NCI-H1092 (cell line): ENCODE measurements at places on chromosomes 6 and 20.

DNA sequence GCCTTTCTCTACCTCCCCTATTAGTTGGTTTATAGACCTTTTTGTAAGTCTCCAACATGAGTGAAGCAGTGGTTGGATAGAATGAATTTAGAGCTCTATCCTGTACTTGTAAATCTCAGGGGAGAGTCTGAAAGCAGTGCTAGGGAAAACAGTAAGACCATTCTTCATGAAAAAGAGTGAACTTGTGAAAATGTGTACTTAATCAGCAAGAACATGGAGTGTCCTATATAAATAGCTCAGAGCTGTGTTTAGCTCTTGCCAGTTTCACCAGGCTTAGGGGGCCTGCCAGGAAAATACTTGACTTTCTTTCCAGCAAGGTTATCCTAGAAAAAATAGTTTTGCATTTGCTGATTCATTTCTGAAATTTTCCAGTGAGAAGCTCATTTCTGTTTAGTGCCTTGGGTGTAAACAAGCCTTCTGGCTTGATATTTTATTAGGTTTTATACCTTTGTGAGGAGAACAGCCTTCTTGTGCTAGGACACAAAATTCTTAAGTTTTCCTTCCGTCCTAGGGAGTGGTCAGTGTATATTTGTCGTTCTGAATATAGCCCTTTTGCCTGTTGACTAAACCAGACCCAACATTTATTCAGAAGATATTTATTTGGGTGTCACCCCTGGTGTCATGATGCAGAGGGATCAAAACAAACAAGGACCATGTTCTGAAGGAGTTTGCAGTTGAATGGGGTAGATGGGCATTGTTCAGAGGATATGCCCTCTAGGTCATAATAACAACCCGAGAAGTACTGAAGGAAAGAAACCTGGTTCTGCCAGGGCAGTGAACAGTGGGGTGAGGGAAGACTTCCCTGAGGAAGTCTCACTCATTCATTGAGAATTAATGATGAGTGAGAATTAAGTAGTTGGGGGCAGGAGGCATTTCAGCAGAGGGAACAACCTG is 7.6 kb downstream of the ARFGEF2 start:
- DNase-seq, result no peak

DNA sequence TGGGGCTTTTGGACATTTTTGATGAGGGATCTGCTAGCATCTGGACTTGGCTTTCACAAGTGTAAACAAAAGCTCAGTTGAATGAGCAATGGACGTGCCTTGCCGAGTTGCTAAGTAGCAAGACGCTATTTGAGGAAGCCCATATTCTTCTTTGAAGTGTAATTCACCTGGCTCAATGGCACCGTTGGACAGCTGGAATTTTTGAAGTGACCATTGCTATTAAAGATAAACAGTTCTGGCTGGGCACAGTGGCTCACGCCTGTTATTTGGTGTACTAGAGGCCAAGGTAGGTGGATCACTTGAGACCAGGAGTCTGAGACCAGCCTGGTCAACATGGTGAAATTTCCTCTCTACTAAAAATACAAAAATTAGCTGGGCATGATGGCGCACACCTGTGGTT is 88.8 kb upstream of the SOX4 start:
- DNase-seq, result no peak

GRCh38 chr6:86016567-86016966 is 373.9 kb upstream of the SYNCRIP start:
- DNase-seq, result no peak

DNA sequence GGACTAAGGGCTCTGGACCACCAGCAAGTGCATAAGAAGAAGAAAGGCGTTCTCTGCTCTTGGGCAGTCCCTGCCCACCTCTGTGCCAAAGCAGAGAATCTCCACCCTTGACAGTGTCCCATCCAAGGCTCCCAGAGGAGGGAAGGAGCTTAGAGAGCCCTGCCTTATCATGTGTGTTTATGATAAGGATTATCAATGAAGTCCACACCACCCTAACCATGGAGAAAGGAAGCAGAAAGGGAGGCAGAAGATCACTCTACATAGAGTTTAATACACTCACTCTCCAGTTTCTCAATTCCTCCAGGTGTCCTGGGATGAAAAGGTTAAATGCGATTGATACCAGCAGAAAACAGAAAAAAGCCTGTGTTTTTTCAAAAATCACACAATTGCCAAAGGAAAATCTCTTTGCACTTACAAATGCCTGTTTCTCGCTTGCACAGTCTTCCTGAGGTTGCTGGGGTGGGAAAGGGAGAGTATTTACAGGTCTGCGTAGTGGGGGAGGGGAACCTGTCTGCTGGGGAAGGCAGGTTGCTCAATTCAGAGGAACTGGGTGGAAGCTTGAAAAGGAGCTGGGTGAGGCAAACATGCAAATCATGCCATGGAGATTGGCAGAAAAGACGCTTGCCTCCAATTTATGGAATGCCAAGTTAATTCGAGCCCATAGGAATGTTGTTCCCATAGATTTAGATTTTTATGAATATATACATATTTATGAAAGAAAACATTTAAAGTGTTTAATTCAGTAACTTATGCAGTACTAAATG is 104.0 kb downstream of the EYA2 start:
- no peak for DNase-seq

GRCh38 chr6:125201961-125202729 is 48.6 kb downstream of the TPD52L1 start:
- no peak for DNase-seq

GRCh38 chr6:45448417-45449389 is 71.0 kb upstream of the SUPT3H start:
- DNase-seq, result no peak

GRCh38 chr6:20416567-20417345 is 15.1 kb downstream of the E2F3 start:
- no peak for DNase-seq
